ENCODE measurements at places on chromosomes 5 and 9.

- no peak for DNase-seq
Measured at GRCh38 chr5:91361055-91361701, 21.9 kb downstream of the ARRDC3 start.

DNA sequence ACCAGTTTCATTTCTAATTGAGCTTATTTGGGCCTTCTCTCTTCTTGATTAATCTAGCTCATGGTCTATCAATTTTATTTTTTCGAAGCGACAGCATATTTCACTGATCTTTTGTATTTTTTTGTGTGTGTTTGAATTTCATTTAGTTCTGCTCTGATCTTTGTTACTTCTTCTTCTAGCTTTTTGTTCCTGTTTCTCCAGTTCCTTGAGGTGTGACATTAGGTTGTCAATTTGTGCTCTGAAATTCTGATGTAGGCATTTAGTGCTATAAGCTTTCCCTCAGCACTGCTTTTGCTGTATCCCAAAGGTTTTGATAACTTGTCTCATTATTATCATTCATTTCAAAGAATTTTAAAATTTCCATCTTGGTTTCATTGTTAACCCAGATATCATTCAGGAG, 67.3 kb downstream of the STRBP start:
- DNase-seq, result no peak

DNA sequence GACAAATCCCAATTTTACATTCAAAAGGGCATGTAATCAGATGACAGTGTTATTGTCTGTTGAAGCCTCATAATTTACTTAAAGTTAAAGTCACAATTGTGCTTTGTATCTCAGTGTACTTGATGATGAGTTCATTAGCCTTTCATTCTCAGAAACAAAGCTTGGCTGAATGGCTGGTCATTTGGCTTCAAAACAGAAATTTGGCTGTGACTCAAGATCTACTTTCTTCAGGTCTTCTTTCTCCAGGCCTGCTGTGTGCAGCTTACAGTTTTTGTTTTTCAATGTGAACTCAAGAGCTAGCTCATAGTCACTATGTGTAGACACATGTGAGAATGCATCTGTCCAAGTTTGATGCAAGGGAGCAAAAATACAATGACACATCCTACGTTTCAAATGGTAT, 2003.6 kb upstream of the WWC1 start:
- DNase-seq, result no peak

DNA sequence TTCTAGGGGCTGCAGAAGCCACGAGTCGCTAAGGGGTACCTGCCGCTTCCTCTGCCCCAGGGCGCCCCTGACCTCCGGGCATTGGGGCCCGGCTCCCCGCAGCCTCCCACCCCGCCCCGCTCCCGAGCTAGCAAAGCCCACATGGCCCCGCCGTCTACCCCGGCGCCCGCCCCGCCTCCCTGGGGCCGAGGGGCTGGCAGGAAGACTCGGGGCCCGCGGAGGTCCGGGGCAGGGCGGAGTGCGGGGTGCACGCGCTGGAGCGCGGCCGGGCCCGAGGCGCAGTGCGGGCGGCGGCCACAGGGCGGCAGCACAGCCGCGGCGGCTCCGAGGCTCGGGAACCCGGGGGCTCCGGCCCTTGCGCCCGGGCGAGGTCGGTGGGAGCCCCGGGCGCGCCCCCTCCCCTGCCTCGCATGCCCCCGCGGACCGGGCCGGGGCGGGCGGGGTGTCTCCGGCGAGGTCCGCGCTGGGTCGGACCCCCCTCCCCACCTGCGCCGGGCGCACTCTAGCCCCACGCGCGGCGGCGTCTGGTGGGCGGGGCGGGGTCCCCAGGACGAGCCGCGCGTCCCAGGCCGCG, 6.7 kb downstream of the NRARP start:
- DNase-seq, result peak; percentile 33

GRCh38 chr5:78586251-78586650, 62.3 kb downstream of the LHFPL2 start:
- no peak for DNase-seq

DNA sequence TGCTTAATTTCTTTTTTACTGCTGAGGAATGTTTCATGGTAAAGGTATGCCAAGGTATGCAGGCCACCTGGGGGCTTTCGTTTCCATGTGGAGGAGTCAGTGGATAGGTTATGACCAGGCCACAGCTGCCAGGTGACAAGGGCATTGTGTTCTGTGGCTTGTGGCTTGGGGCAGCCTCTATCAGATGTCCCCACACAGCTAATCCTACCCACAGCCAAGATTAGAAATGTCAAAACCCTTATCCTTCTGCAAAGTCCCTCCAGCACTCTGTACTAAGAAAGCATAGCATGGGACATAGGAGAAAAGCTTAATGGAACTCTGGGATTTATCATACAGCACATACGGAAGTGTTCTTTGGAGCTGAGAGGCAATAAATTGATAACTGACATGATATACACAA, 171.2 kb upstream of the S1PR3 start:
- no peak for DNase-seq

- no peak for DNase-seq
Measured at GRCh38 chr5:148620091-148620490, 34.2 kb downstream of the HTR4 start.

DNA sequence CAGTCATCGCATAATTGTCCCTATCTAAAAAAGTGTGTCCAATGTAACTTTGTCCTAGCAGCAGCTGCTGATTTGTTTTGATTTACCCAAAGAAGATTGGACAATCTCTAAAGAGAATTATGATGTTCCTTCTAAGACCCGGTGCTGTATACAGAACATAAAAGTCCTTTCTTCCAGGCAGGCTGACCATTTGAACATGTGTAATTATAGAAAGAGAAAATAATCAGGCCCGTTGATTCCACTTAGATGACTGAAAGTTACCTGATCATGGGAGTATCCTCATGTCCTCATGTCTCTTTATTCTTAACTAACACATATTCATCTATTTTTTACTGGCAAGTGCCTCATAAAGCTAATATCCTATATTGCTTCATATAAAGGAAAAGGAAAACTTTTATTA, 164.1 kb upstream of the MRPS30 start:
- DNase-seq, result no peak

- DNase-seq, result peak; percentile 41
Measured at GRCh38 chr5:138077064-138077696, 6.7 kb upstream of the WNT8A start.

- DNase-seq, result no peak
Measured at GRCh38 chr5:760363-761058, 24.0 kb downstream of the ZDHHC11B start.

GRCh38 chr9:93357649-93358048, 93.8 kb upstream of the FAM120A start:
- no peak for DNase-seq

DNA sequence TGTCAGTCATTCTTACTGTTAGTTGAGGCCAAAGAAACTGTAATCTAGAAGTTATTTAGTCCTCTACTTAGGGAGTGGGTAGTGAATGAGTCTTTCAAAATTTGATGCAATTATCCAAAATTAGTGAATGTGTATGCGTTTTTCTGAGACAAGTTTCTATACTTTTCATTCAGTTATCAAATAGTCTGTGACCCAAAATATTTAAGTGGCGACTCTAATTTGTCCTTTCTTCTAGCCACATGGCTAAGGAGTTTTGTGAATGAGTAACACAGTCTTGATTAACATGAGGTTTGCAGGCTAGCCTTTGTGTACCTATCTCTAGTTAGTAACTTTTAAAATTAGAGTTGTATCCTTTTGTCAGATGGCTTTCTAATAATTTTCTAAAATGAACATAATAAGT, 45.6 kb downstream of the COMMD10 start:
- DNase-seq, result no peak

DNA sequence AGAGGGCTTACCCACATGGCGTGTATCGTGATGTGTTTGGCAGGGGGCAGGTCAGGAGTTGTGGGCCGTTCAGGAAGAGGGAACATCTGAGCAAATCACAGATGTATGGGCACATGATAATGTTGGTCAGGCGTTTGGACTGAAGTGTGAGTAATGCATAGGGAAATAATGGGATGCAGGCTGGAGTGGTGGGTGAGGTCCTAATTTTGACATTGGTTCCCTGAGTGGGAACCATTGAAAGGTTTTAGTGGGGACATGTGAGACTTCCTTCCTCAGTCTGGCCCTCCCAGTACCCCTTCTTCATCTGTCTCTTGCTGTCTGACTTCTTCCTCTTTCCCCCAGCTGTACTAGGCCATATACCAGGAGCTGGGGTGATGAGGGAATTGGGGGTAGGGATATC, 7.6 kb downstream of the OTULIN start:
- DNase-seq, result no peak

- DNase-seq, result no peak
Measured at GRCh38 chr5:136656811-136657210, 291.5 kb upstream of the TRPC7 start.

DNA sequence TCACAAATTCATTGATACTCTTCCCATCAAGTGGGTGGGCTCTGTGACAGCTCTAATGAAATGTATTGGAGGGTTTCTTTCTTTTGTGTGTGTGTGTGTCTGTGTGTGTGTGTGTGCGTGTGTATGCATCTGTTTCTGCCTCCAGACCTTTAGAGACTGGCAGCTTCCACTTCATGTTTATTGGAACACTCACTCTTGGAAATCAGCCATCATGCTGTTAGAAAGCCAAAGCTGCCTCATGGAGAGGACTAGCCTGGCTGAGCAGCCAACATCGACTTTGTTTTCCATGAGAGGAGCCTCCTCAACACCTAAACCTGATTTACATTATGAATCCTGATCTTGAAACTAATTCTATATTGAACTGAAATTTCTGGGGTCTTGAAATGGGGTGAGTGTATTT, 128.5 kb upstream of the FAM174A start:
- peak; percentile 27 for DNase-seq

DNA sequence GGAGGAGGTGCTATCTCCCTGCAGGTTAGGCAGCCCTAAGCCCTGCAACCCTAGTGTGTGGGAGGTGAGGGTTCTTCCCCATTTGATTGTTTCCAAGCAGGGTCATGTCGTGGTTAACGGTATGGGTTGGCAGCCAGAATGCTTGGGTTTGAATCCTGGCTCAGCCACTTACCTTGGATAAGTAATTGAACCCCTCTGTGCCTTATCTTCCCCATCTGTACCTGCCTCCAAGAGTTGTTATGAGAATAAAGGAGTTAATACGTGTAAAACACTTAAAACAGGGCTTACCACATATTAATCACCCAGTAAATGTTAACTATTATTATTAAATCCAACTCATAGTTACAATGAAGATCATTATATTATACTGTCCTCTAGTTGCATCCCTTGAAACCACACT, 52.2 kb upstream of the SPATA31E1 start:
- no peak for DNase-seq

DNA sequence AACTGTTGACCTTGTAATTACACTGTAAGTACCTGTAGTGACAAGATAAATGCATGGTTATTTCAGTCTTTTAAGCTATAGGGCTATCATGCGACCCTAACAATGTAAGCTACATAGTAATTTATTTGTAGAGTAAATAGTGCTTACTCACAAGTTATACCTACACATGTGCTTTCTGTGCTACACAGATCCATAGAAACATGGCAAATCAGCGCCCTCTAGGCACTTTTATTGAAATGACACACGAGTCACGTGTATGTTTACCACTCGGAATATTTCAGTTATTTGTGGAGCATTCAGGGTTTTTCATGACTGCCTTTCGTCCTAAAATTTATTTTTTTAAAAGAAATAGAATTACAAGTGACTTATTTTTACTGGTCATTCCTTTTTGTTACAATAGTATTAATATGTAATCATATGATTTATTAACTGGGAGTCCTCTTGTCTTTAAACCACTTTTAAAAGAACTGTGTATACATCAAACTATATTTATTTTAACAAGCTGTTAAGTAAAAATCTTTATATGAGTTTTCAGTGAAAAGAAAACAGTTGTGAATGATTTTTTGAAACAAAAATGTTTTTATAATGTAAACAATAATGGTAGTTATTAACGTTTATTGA, 1242.3 kb upstream of the WWC1 start:
- DNase-seq, result peak; percentile 94

GRCh38 chr5:150570333-150570732, 62.4 kb downstream of the NDST1 start:
- DNase-seq, result no peak

DNA sequence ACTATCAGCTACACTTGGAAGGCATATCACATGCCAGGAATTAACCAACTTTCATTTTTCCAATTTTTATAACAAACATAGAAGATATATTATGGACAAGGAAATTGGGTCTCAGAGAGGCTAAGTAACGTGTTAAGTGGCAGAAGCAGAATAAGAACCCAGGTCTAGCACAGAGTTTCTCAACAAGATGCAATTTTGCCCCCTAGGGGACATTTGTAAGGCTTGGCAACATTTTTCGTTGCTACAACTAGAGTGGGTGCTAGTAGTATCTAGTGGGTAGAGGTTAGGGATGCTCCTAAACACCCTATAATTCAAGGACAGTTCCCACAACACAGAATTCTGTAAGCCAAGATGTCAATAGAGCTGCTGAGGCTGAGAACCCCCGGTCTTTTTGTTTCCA, 180.6 kb downstream of the SNCAIP start:
- peak; percentile 9 for DNase-seq

DNA sequence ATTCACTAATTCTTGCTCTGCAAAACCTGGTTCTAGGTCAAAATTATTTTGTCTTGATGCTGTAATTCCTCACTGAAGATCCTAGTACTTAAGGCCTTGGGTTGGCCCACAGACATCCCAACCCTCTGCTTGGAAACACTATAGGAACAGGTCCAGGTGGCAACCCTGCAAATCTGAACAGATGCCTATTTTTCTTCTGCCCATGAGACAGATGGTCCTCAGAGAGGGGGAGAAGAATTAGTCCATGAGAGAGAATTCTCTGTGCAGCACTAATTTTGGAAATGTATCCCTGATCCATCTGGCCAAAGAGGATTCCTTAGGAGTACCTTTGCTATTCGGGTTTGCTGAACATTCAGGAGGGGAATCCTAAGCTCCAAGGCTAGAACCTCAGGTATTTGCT, 156.3 kb downstream of the ELAVL2 start:
- DNase-seq, result no peak

DNA sequence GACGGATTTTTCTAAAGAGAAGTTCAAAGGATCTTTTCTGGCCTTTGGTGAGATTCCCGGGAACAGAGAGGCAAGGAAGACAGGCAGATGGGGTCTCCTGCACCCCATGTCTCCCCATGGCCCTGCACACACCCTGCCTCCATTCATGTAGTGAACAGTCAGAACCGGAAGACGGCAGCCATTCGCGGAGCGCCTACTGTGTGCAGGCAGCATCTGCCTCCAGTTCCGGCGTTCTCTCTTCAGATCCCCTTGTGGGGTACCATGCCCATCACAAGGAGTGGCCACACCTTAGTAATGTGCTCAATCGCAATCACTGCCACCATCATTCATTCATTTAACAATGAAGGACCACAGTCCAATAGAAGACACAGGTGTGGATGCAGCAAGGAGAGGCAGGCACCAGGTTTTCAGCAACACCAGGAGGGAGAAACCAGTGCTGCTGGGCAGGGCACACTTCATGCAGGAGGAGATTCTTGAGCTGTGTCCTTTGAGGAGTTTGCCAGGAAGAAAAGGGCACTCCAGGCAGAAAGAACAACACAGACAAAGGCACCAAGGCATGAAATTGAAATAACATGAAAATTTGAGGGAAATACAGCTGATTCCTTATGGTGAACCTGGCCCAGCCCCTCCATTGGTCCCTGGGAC, 171.5 kb upstream of the PHYKPL start:
- no peak for DNase-seq

GRCh38 chr5:30347858-30348257, 845.6 kb upstream of the CDH6 start:
- peak; percentile 8 for DNase-seq

- no peak for DNase-seq
Measured at GRCh38 chr5:172570594-172571334, 70.3 kb upstream of the NEURL1B start.
